ENCODE measurements at places on chromosomes 1 and 21. TPM values are rescaled to one million over a fixed set of nuclear protein-coding genes. Genes with fewer than 3 reads are reported as not detected.
A peak's percentile ranks its signal among the peaks of the same experiment; 100 is the strongest.

GRCh38 chr1:42765832-42766740 is 742 bp downstream of the P3H1 start:
- peaks cover 22% of the 10 kb centered on the region for H3K4me1 ChIP-seq
- no peaks in the 10 kb centered on the region for H3K27me3 ChIP-seq
- H3K4me3 ChIP-seq, result peak overlapping the region; percentile 86
- peaks cover 6% of the 10 kb centered on the region for H3K36me3 ChIP-seq

- no peak overlapping the region for H3K4me3 ChIP-seq
- H3K4me1 ChIP-seq, result no peaks in the 10 kb centered on the region
- H3K27ac ChIP-seq, result no peak overlapping the region
- DNase-seq, result no peak
- peaks cover 6% of the 10 kb centered on the region for H3K27me3 ChIP-seq
Measured at GRCh38 chr1:181986907-181987305, 74.6 kb downstream of the ZNF648 start.

GRCh38 chr1:115400891-115401290 is 62.8 kb upstream of the NGF start:
- no peak for DNase-seq
- no peaks in the 10 kb centered on the region for H3K4me1 ChIP-seq
- no peak overlapping the region for H3K27ac ChIP-seq
- no peak overlapping the region for H3K4me3 ChIP-seq
- H3K36me3 ChIP-seq, result no peaks in the 10 kb centered on the region
- H3K27me3 ChIP-seq, result peaks cover 2% of the 10 kb centered on the region

GRCh38 chr1:74822851-74823401 is 90.0 kb downstream of the TYW3 start:
- H3K4me3 ChIP-seq, result no peak overlapping the region
- H3K27ac ChIP-seq, result no peak overlapping the region
- no peak for DNase-seq
- no peaks in the 10 kb centered on the region for H3K36me3 ChIP-seq
- no peaks in the 10 kb centered on the region for H3K4me1 ChIP-seq

GRCh38 chr1:151221616-151222015 is 23.3 kb downstream of the PIP5K1A start:
- no peak overlapping the region for H3K27ac ChIP-seq
- no peaks in the 10 kb centered on the region for H3K27me3 ChIP-seq
- H3K36me3 ChIP-seq, result no peaks in the 10 kb centered on the region
- no peak for DNase-seq

DNA sequence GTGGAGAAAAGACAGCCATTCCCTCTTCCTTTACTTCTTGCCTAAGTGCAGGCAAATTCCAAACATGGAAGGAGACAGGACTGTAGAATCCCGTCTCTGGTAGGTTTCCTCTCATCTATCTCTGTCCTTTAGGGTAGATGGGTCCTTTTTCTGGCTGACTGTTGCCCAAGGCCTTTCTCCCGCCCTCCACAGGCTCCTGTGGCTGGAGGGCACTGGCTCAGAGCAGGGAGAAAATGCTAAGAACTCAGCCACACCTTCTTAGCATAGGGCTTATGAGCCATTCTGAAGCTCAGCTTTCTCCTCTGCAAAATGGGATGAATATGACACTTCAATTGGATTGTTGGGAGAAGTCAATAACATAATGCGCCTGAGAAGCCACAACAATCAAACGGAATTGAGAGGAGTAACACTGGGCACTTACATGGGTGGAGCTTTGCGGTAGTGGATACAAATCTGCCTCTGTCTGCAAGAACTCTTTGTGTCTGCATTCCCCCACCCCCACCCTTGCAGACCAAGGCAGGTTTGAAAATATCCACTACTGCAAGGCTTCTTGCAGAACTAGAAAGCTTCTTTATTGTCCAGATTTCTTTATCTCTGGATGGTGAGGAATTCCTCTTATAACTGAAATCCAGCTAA is 94.7 kb downstream of the CSMD2 start:
- no peaks in the 10 kb centered on the region for H3K4me1 ChIP-seq
- H3K36me3 ChIP-seq, result no peaks in the 10 kb centered on the region
- H3K27me3 ChIP-seq, result no peaks in the 10 kb centered on the region

Gene SPRR4
- not detected for total RNA-seq

Gene KRTAP7-1
- not detected for total RNA-seq

Measured in T-cell (primary cell).